ENCODE measurements at places on chromosomes 6 and 20.

- no peak for DNase-seq
These were observed 211.9 kb downstream of the PREX1 start for GRCh38 chr20:48615871-48616270.

DNA sequence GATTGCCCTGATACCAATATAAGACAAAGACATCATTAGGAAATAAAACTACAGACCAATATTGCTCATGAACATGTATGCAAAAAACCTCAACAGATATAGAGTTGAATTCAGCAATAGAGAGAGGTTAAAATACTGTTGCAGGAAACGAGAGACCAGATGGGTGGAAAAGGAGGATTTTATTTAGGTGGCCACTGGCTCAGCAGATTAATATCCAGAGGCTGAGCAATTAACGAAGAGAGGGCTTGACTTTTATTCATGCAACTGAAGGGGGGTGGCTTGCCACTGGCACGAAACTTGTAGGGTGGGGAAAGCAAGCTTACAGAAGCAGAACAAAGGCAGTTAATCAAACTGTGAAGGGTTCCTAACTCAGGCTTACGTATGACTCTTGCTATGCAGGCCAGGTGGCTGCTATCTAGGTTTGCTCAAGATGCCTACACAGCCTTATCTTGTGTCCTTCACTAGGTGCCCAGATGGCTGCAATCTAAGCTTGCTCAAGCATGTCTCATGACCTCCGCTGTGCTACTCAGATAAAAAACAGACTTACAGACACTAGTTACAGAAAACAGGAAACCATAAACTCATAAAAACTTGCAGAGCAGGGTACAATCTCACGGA, 126.4 kb downstream of the MMUT start:
- no peak for DNase-seq

DNA sequence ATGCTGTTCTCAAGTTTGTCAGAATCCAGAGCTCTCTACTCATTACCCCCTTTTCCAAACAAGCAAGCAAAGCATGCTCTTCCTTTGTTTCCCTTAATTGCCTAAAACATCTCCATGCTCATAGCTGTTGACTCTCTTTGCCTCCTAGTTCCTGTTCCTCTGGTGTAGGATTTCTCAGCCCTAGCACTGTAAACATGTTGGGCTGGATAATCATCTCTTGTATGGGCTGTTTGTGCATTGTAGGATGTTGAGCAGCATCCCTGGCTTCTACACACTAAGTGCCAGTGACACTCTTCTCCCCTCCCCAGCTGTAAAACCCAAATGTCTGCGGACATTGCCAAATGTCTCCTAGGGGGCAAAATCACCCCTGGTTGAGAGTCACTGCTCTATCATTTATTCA, 14.0 kb downstream of the PPARD start:
- DNase-seq: no peak

DNA sequence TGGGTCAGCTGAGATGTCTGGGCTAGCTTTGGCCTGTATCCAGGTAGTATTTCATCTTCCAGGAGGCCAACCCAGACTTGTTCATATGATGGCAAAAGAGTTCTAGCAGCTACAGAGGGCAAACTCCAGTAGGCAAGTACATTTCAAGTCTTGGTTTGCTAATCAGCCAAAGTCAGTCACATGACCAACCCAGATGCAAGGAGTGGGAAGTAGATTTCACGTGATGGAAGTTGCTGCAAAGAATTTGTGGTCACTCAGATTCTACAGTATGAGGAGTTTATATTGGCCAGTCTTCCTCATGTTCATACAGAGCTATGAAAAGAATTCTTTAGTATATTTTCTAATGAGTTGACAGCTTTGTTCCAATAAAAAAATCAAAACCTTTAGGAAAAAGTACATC, 101.8 kb downstream of the PHACTR1 start:
- no peak for DNase-seq

- no peak for DNase-seq
These were observed 109.0 kb downstream of the RIN2 start for GRCh38 chr20:19867074-19867473.

Data from NCI-H345 (cell line).